ENCODE measurements at places on chromosomes 7 and 10.

DNA sequence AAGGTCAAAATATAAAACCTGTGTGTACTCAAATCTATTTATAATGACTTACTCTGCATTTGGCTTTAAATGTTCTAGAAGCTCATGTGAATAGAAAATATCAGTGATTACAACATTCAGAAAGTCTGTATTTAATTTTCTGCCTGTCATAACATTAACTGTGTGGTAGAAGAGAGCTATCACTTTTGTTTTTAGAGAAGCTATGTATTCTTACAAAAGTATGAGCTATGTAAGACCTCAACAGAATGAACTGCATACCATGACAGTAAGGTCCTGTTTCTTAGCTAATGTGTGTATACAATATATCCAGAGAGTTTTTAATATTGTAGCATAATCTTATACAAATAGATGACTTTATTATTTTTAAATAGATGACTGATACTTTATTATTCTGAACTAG is 61.5 kb downstream of the PTN start:
- no peak for DNase-seq

DNA sequence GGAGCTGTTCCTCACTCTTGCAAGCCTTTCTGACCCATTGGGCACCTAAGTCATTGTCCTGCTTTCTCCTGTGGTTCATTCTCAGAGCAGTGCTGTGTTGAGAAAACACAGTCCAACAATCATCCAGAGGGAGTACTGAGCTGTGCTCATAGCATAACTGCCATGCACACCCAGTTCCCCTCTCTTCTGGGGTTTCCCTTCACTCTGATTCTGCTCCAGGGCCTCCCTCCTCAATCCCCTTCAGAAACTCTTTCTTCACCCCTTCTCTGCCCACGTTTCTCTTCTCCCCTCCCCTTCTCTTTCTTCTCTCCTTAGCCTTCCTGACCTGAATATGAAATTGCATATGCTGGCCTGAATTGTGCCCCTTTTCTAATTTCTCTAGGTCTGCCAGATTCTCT is 155.8 kb downstream of the AOAH start:
- no peak for DNase-seq

DNA sequence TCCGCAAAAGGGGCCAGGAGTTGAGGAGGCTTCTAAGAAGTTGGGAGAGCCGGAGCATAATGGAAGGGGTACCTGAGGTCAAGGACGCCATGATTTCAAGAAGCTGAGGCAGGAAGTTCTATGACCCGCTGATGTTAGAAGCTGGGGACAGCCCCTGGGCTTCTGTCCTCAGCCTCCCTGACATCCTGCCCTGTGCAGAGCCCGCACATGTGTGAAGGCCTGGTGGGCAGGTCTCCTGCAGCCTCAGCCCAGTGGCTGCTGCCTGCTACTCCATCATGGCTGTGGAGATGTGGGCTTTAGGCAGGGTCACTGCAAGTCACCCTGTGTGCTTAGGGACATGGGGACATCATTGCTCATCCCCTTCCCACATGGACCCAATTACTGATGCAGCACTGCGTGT is 53.8 kb upstream of the PCBD1 start:
- DNase-seq = no peak

- DNase-seq = no peak
These were observed 152.5 kb downstream of the CREB5 start for GRCh38 chr7:28564755-28565374.

GRCh38 chr10:6667679-6668270 is 87.7 kb upstream of the PRKCQ start:
- DNase-seq = peak; percentile 73

GRCh38 chr7:134396031-134396430 is 62.9 kb downstream of the AKR1B1 start:
- no peak for DNase-seq

- no peak for DNase-seq
These were observed 191.7 kb downstream of the TCERG1L start for GRCh38 chr10:131119626-131120355.

- DNase-seq = no peak
These were observed 89.2 kb downstream of the RNF216 start for GRCh38 chr7:5692112-5692844.

GRCh38 chr10:6406220-6407033 is 173.6 kb downstream of the PRKCQ start:
- peak; percentile 28 for DNase-seq

- DNase-seq = no peak
These were observed 64.9 kb downstream of the PRKG1 start for GRCh38 chr10:51139176-51139575.

- DNase-seq = peak; percentile 56
These were observed 165.6 kb upstream of the KMT2E start for GRCh38 chr7:104848138-104848990.

DNA sequence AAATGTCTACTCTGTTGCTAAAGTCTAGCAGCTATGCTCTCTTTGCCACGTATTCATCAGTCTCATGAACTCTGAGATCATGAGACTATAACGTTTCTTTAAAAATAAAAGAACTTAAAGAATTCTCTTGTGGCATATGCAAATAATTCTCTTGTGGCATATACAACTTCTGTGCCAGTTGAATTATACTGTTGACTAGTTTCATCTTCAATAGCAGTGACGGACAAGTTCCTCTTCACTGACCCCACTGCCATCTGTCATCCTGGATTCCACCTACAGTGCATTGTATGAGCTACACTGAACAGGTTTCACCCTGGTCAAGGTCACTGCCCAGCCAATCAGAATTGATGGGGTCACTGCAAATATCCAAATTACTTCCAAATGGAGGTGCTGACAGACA is 88.2 kb downstream of the CD36 start:
- DNase-seq = no peak

GRCh38 chr10:84135836-84136235 is 3.5 kb upstream of the GHITM start:
- DNase-seq = no peak

- DNase-seq = no peak
These were observed 115.5 kb downstream of the SMURF1 start for GRCh38 chr7:99028261-99028973.

- peak; percentile 36 for DNase-seq
These were observed 531.1 kb upstream of the STEAP1 start for GRCh38 chr7:89623018-89623672.

DNA sequence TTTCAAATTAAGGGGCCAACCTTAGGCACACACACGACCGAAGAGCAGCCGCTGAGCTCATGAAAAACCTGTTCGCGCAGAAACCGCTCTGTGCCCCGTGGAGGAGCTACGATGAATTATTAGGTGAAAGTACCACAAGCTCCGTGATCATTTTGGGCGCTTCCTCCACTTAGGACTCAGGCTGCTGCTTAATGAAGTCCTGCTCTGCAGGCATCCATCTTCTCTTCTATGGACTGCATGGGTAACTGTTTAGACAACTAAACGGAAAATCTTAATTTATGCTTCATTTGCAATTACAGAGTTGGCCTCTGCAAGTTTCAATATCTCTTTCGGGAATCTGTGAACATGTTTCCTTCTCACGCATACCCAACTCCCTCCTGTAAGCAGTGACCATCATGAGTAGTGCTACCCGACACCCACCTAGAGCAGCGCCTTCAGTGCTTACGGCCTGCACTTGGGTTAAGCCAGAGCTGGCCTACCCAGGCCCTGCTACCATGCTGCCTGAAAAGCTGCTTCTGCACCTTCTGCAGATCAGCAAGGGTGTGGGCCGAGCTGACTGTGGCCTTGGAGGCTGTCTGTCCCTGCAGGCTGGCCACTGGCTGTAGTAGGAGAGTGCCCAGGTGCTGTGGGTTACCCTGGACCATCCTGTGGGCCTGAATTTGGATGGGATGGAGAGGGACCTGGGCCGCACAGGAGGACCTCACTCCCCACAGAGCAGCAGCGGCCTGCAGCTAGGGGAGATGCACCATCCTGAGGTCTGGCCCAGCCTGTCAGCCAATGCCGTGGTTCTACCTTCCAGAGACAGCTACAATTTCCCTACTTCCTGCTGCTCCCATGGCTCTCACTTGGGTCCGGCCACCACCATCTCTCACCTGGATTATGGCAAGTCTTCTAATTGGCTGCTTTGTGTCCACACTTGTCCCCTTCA is 36.0 kb downstream of the GNA12 start:
- peak; percentile 29 for DNase-seq

DNA sequence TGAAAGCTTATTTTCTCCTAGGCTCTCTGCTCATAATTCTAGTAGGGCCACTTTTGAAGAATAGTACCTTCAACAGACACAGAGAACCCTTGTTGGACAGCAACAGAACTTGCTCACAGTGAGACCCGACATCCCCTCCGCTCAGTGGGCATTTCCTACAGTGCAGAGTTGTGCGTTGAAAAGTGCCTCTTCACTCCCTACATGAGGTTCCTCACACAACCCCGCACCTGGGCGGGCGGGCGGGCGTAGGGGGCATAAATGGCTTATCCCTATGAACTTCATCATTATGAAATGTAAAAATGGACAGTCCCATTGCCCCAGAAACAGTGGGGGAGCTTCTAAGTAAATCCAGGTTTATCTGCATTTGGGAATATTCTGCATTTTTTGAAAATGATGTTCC is 174.9 kb downstream of the MGMT start:
- DNase-seq = no peak

GRCh38 chr10:114491933-114492332 is 87.6 kb upstream of the AFAP1L2 start:
- no peak for DNase-seq

DNA sequence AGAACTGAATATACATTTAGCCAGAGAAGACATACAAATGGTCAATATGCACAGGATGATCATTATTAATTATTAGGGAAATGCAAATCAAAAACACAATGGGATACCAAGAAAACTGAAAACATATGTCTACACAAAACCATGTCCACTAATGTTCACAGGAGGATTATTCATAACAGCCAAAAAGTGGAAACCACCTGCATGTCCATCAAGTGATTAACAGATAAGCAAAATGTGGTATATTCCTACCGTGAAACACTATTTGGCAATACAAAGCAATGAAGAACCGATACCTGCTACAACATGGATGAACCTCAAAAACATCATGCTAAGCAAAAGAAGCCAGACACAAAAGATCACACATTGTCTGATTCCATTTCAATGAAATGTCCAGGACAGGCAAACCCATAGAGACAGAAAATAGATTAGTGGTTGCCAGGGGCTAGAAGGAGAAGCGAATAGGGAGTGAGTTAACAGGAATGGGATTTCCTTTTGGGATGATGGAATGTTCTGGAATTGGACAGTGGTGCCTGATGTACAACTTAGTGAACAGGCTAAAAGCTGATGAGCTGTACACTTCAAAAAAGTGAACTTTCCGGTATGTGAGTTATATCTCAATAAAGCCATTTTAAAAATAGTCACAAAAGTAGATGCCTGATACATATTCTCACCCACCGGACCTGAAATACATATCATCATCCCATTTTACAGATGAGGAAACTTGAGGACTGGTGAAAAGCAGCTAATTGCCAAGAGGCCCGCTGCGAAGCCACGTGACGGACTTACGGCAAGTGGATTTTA is 33.6 kb downstream of the HIPK2 start:
- DNase-seq = no peak

GRCh38 chr7:22373388-22373787 is 16.4 kb upstream of the RAPGEF5 start:
- no peak for DNase-seq

DNA sequence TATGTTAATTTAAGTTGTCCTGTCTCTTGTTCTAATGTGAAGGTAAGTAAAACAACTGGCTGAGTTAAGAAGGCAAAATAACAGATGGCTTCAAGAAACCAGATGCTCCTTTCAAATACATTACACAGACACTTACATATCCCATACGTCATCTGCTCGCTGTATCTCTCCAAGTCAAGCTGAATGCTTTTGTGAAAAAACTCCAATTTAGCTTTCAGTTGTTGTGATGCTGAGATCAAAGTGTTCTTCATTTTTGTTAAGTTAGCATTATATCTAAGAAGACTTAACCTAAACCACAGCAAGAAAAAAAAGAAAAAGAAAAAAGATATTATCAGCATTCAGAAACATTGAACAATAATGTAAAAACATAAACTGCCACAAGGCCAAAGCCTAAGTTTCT is 18.5 kb upstream of the ERLIN1 start:
- no peak for DNase-seq

GRCh38 chr10:83343676-83344075 is 795.6 kb upstream of the GHITM start:
- DNase-seq = no peak

- no peak for DNase-seq
These were observed 63.3 kb downstream of the ELFN1 start for GRCh38 chr7:1733206-1733907.

DNA sequence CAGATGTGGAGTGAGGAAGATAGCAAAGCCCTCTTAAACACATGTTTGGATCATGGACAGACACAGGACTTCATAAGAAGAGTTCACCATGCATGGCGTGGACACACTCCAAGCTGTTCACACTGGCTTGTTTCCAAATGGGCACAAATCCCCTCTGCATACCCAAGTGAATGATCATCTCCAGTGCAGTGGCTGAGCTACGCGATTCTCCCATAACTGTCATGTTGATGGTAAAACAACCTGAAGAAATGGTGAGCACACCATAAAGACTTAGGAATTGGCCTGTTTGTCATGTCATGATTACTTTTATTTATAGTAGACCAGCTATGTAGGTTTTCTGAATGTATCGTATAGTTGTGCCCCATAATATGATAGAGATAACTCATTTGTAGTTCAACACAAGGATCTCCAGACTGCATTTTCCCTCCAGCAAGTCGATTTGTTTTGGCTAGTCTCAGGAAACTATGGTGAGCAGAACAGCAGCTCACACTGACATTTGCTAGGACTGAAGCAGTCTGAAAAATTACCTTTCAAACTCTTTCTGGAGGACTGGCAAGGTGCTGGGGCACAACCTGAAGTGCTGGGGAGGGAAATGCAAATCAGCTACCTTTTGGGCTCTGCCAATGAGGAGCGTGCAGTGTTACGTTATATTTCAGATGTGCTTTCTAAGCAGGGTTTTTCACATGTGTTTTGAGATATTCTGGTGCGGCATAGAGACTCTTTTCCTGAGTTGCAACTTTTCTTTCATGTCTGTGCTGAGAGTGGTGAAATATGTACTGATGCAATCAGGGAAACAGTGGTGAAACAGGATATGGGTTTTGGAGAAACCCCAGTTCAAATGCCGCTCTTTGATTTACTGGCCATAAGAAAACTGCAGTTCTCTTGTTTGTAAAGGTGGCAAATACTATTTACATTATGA is 629.6 kb upstream of the DPP6 start:
- no peak for DNase-seq

DNA sequence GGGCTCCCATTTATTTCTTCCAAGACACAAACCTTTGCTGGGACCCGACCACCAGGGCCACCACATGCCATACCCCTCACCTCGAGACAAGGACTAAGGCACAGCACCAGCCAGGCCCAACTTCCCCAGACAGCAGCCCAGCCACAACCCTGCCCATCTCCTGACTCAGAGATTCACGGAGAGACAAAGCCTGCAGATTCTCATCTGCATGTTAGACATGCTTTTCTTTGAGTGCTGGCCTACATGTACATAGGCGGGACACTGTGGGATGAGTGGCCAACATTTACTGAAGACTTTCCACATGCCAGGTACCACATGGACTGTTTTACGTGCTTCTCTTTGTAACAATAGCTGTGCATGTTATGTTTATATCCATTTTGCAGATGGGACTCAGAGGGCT is 221.3 kb upstream of the ZMIZ1 start:
- no peak for DNase-seq
